ENCODE measurements at places on chromosomes 5 and 9.

- no peak for DNase-seq
These were observed 20.6 kb upstream of the SCAMP1 start for GRCh38 chr5:78339617-78340436.

- no peak for DNase-seq
These were observed 196.8 kb upstream of the DAPK1 start for GRCh38 chr9:87300915-87301314.

- no peak for DNase-seq
These were observed 15.1 kb downstream of the TTC1 start for GRCh38 chr5:160023908-160024630.

- DNase-seq, result no peak
These were observed 98.8 kb upstream of the EFNA5 start for GRCh38 chr5:107769519-107769918.

DNA sequence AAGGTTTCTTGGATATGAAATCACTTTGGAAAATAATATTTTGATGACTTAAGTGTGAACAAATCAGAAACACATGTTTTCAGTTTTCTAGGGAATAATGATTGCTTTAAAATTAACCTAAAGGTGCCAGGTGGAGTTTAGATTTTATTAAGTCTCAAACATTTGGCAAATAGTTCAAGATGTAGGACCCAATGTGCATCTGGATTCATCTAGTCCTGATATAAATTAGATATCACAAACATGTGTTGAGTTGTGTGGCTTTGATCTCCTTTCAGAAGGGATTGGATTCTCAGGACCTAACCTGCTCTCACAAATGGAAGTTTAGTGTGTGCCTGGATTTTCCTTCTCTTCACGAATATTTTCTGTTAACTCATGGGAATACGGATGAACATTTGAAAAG, 291.4 kb upstream of the ISL1 start:
- DNase-seq, result no peak

DNA sequence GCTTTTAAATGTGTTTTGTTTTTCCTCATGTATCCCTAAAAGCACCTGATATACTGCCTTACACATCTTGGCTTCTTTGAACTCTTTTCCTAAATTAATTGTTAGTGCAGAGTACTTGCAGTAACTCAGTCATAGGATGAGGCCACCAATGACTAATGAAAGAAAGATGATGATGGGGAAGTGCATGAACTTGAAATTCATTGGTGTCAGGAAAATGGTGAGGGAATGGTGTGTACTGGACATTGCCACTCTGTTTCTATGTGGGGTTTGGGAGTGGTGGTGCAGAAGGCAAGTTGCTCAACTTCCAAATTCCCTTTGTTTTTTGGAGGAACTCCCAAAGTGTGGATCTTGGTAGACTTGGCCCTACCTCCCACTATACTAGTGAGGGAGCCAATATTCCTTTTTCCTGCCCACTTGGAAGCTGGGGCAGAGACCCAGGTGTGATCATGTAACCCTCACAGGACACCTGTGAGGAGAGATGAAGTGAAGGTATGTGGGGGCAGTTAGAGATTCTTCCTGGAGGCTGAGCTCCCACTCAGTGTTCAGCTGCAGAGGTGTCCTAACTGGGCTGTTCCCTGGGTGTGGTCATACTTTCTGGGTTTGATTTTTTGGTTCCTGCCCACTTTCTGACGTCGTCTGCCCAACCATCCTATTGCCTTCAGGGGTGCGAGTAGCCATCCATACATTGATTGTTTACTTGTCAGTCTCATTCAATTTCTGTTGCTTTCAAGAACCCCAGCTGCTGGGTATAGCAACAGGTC, 298.5 kb downstream of the MAST4 start:
- DNase-seq, result no peak

GRCh38 chr5:56631719-56632118, 183.6 kb upstream of the MAP3K1 start:
- DNase-seq, result no peak

DNA sequence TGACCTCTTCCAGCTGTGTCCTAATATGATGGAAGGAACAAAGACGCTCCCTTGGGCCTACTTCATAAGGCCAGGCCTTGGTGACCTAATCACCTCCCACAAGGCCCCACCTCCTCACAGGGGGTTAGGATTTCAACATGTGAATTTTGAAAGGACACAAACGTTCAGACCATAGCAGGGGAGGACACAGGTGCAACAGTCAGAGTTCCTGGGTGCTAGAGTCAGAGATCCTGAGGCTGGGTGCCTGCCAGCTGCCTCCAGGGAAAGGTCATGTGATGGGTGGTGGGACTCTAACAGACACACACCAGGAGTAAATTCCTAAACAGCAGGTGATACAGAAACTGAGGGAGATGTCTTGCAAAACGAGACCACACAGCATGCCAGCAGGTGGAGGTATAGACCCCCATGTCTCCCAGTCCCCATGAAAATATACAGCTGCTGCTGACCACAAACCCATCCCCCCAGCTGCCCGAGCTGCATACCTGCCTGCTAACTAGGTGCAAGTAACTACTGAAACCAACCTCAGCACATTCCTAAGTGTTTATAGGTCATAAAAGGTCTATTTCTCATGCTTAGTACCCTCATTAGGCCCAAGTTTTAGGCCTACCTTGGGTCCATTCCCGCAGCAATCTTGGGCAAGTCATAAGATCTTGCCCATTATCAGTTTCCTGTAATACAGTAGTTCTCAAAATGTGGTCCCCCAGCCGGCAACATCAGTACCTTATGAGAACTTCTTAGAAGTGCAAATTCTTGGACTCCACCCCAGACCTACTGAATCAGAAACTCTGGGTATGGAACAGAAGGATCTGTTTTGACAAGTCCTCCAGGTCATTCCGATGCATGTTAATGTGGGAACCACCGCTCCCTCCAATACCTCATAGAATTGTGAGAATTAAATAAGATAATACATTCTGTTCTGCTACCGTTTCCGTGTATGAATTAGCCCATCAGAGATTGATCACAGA, 245.3 kb downstream of the ENC1 start:
- DNase-seq, result no peak

DNA sequence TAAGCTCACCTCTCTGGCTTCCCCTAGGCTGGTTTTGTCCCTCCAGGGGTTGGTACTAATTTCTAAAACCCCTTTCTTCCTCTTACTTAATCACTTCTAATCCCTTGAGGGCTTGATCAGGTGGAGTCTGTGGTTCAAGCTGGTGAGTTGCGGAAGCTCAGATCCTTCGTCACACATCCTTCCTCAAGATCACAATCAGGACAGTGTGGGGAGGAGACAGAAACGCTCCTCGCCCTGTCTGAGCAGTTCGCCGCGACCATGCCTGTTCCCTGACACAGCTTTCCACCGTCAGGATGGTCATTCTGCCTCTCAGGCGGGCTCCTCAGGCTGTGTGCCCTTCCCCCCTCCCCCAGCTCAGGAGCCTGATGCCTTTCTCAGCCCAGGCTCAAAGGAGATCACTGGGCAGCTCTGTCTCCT, 24.3 kb downstream of the CPLX2 start:
- peak; percentile 48 for DNase-seq

DNA sequence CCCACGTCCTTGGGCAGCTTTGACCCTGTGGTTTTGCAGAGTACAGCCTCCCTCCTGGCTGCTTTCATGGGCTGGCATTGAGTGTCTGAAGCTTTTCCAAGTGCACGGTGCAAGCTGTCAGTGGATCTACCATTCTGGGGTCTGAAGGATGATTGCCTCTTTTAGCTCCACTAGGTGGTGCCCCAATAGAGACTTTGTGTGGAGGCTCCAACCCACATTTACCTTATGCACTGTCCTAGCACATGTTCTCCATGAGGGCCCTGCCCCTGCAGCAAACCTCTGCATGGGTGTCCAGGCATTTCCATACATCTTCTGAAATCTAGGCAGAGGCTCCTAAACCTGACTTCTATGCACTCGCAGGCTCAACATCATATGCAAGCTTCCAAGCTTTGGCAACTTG, 644.2 kb upstream of the CDH9 start:
- no peak for DNase-seq

All from CD4-positive, alpha-beta T cell treated with Interleukin-15 for 4 hours (primary cell).